ENCODE measurements at places on chromosomes 1 and 21. TPM values are rescaled to one million over a fixed set of nuclear protein-coding genes. Genes with fewer than 3 reads are reported as not detected.

The ERO1B gene
- 2.6 TPM for polyA plus RNA-seq

The ITGB2 gene
- polyA plus RNA-seq = 21.0 TPM

The TMEM82 gene
- not detected for polyA plus RNA-seq

- DNase-seq = no peak
Measured at GRCh38 chr1:59645893-59646292, 168.9 kb upstream of the HOOK1 start.

GRCh38 chr1:37475380-37476086 is 1.2 kb downstream of the ZC3H12A start:
- no peak for DNase-seq

DNA sequence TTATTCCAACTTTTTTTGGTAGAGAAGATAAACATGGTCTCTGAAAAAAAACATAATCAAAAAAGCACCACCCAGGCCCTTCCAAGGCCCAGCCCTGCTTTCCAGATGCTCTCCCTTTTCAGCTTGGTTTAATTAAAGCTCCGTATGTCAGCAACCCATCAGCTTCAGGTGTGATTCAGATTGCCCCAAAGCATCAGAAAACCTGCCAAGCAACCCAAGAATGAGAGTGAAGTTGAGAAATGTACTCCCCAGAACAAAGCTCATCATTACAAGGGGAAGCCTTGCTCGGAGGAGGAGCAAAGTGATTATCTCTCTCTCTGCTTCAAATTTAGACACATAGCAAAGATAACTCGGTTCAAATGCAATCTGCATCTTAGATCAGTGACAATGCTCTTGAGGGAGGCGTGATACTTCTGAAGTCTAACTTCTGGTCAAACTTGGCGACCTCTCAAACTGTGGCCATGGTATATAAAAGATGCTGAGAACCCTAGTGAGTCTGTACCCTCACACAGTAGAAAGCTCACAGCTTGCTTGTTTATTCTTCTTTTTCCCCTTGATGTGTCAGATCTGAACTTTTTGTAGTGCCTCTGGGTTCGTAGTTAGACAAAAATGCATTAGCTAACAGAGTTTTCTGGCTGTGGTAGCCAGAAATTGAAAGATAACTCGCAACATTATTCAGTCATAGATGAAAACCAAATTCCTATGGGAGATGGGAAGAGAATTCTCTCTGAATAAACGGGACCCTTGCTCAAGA is 63.3 kb upstream of the ZC3H11B start:
- DNase-seq = no peak

DNA sequence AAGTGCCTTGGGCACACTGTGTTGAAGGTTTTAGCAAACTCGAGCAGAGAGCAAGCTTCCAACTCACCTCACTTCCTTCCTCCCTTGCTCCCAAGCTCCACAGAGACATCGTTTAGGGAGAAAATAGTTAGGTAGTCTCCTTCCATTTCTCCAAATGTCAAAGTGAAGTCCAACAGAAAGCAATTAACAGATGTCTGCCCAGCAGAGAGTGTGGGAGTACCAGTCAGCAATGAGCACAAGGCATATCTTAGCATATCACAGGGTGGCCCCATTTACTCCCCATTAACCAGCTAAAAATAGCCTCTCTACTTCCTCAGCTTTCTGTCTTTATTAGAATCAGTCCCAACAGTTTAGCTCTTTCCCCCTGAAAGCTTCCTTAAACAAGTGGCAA is 334.2 kb upstream of the CAMK1G start:
- DNase-seq = no peak

DNA sequence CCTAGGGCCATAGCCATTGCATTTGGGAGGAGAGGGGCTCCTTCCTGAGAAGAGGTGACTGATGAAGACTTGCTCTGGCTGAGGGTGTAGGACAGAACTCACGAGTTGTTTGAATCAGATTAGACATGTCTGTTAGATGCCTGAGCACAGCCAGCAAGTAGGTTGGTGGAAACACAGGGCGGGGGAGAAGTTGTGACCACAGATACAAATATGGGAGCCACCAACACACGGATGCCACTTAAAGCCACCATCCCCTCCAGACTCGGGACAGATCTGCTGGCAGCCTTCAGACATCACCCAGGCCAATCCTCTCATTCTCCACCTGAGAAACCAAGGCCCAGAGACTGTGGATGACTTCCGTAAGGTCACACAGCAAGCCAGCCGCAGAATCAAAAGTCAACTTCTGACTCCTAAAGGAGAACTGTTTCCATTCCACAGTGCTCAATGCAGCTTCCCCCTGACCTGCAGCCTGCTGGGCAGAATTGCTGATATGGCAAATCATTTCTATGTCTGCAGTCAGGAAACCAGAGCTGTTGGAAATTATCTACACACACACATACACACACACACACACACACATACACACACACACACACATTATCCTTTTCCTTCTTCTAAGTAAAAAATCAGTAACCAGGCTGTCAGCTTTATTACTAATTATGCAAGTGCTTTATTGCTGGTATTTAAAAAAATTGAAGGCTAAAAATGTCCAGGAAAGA is 176.4 kb upstream of the KLHDC7A start:
- no peak for DNase-seq

All from hindlimb muscle (tissue), 1 donor.